ENCODE measurements at places on chromosomes 11 and 22.

DNA sequence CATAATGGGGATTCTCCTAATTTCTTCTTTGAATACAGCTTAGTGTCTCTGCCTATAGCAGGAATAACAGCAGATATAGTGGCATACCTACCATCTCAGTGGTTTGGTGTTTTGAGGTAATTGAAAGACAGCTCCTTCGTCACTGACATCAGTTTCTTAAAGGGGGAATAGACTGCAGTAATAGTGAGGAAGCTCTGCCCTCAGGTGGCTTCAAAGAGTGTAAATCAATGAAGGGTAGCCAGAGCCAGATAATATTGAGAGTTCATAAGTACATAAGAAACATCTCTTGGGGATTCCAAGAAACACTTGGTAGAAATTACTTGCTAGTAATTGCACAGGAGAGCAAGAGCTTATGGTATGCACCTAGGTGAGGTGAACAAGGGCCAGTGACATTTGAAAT is 4.4 kb downstream of the OR6M1 start:
- DNase-seq, result no peak

- no peak for DNase-seq
Measured at GRCh38 chr11:37595845-37596244, 997.8 kb upstream of the RAG2 start.

GRCh38 chr11:35427071-35427470 is 7.7 kb upstream of the SLC1A2 start:
- no peak for DNase-seq

DNA sequence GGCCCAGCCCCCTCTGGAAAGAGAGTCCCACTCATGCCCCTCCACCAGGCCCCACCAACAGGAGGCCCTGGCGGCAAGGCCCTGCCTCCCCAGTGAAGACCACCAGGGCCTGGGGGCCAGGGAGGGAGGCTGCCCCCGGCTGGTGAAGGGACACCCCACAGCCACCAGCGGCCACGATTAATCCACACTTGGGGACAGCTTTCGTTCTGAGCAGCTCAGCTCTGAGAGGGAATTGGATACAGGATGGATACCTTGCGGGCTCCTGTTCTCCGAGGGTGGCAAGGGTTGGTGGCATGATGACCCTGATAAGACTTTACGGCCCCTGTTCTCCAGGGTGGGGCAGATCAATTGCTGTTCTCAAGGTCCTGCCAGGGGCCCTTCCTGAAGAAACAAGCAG is 6.9 kb upstream of the NLRP6 start:
- DNase-seq, result no peak

DNA sequence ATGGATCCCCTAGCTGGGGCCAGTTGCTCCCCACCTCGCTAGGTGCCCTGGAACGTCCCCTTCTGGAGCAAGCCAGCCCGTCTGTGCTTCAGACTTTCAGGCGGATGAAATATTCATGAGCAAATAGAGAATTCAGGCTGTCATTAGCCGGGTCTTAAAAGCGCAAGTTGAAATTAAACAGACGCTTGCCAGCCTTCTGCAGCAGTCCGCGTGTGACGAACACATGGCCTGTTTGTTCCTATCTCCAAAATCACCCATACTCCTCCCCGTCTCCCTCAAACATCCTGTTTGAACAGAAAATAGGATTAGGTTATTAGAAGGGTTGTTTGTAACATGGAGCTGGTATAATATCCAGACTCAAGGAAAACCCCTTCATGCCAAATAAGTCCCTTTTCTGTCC is 38.7 kb downstream of the MYO18B start:
- no peak for DNase-seq

GRCh38 chr11:114110952-114111947 is 51.7 kb downstream of the ZBTB16 start:
- no peak for DNase-seq

GRCh38 chr22:49548356-49549202 is 279.1 kb downstream of the BRD1 start:
- no peak for DNase-seq

- DNase-seq, result no peak
Measured at GRCh38 chr11:19794161-19794560, 81.5 kb downstream of the NAV2 start.

GRCh38 chr22:49671331-49672013 is 156.2 kb downstream of the BRD1 start:
- DNase-seq, result no peak

DNA sequence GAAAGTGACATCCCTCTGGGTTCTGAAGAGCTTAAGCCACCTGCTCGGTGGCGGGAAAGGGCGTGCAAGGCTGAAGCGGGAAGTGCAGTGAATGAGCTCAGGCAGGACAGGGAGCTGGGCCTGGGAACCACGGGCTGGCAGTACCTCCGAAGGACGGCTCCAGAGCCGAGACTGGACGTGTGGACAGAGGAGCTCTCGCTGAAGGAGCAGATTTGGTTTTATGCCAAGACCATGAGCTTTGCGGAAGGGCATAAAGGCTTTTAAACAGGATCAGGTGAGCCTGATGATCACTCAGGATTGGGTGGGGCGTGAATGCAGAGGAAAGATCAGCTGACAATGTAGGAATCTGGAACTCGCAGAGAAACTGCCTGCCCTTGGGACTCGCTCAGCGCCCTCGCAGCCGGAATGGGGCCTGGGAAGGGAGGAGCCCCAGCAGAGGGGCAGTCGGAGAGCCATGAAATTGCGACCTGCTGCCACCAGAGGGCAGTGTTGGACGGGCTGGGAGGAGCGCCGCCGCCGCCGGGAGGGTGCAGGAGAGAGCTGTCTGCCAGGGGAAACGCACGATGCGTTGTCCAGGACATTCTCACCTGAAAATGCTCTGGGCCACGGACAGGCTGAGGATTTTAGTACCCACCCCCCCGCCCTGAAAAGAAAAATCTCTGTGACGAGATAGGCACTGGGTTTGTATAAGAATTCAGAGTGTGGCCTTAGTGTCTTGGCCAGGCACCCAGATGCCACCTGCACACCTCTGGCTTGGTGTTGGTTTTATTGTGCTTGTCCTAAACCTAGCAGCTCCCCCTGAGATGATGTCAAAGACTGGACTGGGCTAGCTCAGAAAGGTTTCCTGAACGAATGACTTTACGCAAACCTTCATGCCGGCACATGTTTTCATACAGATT is 324.4 kb downstream of the NTM start:
- no peak for DNase-seq

GRCh38 chr11:113664981-113665710 is 41.0 kb downstream of the TMPRSS5 start:
- DNase-seq, result no peak

GRCh38 chr11:116166573-116167465 is 606.0 kb downstream of the BUD13 start:
- no peak for DNase-seq

- no peak for DNase-seq
Measured at GRCh38 chr11:117595440-117595839, 201.6 kb downstream of the DSCAML1 start.

DNA sequence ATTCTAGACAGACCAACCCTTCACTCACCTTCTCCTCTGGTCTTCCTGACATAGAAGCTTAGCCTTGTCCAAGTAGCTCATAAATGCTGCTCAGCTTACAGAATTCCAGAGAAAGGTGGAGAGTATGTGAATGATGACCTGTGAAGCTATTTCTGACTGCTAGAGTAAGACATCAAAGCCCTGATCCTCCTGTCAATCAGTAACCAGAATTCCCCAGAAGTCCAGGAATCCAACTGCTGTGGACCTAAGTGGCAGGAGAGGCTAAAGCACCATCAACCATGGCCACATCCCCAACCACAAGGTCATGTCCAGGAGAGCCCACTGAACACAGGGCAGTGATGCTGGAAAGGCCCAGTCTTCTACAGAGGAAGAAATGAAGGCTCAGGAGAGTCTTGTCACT is 2.6 kb downstream of the OR51G2 start:
- no peak for DNase-seq

- no peak for DNase-seq
Measured at GRCh38 chr11:117929142-117929915, at the start of gene TMPRSS13. TSS of gene TMPRSS13 (minus strand) at chr11:117929402. CDS start at chr11:117929307, 95 bp downstream.

DNA sequence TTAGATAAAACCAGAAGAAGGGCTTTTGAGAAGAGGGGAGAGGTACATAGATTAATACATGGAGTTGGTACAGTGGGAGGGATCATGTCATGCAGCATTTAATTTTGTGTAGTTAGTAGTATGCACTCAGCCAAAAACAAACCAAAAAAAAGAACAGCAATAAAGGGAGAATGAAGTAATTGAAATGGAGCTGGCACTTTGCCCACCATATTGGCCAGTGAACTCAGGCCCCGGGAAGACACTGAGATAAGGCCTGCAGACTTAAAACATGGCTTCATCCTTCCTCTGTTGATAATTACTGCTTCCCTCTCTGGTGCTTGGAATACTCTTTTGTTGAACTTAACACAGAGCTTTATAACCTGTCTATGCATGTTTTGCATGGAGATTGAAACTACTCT is 3.1 kb downstream of the PANX1 start:
- DNase-seq, result no peak

- DNase-seq, result no peak
Measured at GRCh38 chr11:113540416-113541330, 65.5 kb upstream of the DRD2 start.

GRCh38 chr11:88345408-88345807 is 7.9 kb upstream of the CTSC start:
- DNase-seq, result peak; percentile 59

- no peak for DNase-seq
Measured at GRCh38 chr11:117970400-117971024, 15.7 kb upstream of the IL10RA start.

DNA sequence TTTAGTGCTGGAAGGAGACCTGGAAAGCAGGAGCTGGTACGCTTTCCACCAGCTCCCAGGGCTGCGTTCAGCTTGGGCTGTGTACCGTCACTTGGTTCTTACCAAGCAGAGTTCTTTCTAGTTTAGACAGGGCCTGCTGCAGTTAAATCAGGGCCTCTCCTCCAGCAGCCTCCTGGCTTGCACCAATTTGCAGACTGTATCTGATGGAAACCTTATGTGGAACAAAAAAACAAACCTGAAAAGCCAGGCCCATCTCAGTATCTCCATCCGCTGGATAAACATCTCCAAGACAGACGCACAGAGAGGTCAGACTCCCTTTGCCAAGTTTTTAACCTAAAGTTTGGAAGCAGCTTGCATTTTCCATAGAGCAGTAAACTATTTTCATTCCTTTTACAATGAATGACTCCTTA is 288.6 kb upstream of the SORL1-AS1 start:
- no peak for DNase-seq

DNA sequence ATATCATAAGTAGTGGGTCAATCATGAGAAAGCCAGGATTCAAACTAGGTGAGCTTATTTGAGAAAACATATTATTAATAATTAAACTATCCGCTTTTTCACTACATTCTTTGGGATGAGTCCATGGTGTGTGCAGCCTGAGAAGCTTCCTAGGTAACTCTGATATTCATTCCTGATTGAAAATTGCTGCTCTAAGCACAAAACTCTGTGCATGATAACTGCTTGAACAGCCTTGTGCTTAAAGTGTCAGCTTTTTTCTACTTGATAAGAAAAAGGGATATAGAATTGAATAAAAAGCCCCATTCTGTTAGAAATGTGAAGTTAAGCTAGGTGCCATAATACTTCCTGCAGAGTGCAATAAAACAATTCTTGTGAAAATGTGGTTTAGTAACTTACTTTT is 343.5 kb upstream of the LUZP2 start:
- no peak for DNase-seq

- no peak for DNase-seq
Measured at GRCh38 chr22:49321477-49322055, 506.1 kb downstream of the BRD1 start.

GRCh38 chr11:123702139-123702538 is 39.3 kb downstream of the ZNF202 start:
- DNase-seq, result no peak

GRCh38 chr11:114353443-114353842 is 46.9 kb downstream of the C11orf71 start:
- DNase-seq, result no peak
